Mucosa of descending colon (tissue), 3 donors: ENCODE measurements at places on chromosomes 6 and 20. TPM values are rescaled to one million over a fixed set of nuclear protein-coding genes. Genes with fewer than 3 reads are reported as not detected.

The MDFI gene
- total RNA-seq, result 0.96 TPM

The TSHZ2 gene
- total RNA-seq, result 3.6 TPM

- DNase-seq, result no peak
These were observed 412.5 kb downstream of the GJA1 start for GRCh38 chr6:121847806-121848522.

DNA sequence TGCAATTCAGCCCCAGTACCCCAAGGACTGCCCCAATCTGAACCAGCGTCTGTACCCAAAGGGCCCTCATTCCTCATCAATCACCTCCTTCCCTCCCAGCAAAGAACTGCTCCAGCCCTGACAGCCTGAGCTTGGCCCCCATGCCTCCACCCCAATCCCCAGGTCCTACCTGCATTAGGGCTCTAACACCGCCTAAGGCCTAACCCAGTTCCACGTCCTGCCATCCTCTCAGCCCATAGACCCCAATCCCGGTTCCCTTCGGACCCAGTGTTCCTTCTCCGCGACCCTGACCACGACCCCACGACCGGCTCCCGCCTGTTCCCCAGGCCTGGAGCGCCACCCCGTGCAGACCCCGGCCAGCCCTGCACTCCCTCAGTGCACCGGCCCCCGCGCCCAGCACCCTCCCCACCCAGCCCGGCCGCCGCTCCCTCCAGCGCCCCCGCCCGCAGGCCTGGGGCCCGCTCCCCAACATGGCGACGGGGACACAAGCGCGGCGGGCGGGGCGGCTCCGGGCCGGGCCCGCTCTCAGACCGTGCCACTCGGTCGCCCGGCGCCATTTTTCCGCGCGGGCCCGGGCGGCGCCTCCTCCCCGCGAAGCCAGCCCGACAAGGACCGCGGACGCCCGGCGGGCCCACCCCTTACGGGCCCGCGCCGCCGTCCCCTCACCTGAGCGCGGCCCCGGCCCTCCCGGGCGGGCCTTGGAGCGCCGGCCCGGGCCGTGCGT, 483 bp downstream of the NCOA6 start:
- peak; percentile 64 for DNase-seq

GRCh38 chr6:445571-446417, 54.2 kb downstream of the IRF4 start:
- DNase-seq, result no peak

DNA sequence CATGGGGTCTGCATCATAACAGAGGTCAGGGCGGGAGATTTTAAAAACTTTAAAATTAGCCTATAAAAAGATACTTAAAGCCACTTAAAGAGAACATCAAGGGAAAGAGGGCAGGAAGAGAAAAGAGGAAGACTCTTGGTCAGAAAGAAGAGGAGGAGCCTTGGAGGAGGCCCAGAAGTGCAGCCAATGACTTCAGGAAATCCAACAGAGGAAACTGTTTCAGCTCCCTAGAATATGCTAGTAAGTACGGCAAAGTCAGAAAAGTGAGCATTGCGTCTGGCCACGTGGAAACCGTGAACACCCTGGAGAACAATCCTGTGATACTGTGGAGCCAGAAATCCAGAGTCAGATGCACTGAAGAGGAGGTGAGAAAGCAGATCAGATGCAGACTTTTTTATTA, 22.5 kb upstream of the NHSL1 start:
- DNase-seq, result no peak

DNA sequence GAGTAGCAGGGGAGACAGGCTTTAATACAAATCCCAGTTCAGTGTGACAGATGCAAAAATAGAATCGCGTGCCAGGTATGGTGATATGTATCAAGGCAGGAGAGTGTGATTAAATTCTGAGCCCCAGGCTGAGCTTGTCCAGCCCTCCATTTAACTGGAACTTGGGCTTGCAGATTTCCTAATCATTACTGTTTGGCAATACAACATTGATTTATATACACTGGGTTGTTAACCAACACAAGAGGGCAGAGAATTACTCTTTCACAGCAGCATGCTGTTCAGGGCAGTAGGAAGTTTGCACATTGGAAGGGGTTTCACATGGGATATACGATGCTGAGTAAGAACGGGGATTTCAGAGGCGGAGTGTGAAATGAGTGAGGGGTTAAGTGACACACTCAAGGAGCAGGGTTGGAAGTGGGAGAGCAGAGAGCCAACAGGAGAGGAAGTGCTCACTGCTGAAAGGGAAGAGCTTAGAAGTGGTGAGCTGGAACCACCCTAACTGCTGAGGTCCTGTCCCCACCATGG, 70.8 kb upstream of the ATXN1 start:
- no peak for DNase-seq
